ENCODE measurements at places on chromosomes 4 and X.
A peak's percentile ranks its signal among the peaks of the same experiment; 100 is the strongest.

DNA sequence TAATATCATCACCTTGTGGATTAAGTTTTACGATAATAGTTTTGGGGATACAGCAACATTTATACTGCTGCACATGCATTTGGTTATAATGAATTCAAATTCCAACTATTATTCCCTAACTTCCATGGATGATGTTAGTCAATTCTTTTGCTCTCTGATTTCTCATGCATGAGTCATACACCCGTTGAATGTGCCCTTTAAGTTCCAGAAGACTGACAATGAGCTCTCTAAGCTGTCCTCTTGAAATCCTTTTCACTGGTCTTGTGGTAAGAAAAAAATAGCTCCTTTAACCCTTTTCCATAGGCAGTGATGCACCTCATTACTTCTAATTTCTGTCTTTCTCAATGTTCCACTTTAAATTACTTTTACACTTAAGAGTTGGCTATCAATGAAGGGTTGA lies 1095.2 kb upstream of the POU3F4 start:
- no peak for DNase-seq

- DNase-seq, result no peak
Measured at GRCh38 chr4:77376788-77377460, 219.9 kb downstream of the CCNG2 start.

- DNase-seq, result no peak
Measured at GRCh38 chr4:181646864-181647263, 596.3 kb upstream of the TENM3 start.

GRCh38 chr4:108045687-108046024 lies 56.0 kb downstream of the HADH start:
- no peak for DNase-seq

DNA sequence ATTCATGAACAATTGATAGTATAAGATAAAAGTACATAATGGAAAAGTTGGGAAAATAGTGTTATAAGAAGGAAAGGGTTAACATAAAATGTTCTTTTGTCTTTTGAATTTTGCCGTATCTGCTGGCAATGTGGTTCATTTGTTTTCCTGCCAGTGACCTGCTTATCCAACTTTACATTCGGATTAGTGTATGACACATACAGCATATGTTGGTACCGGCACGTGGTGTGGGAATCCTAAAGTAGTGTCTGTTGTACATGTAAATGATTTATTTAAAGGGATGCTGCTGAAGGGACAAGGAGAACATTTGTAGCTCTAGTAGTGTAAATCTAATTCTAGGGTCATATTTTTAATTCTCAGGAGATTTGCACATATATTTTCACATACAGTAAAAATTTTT lies 11.5 kb downstream of the RAB9A start:
- DNase-seq, result no peak

- DNase-seq, result no peak
Measured at GRCh38 chrX:45868425-45868824, 667.7 kb upstream of the DIPK2B start.

GRCh38 chr4:114015444-114015899 lies 36.0 kb upstream of the ARSJ start:
- DNase-seq, result no peak

- no peak for DNase-seq
Measured at GRCh38 chr4:158484173-158484885, 37.4 kb upstream of the RXFP1 start.

DNA sequence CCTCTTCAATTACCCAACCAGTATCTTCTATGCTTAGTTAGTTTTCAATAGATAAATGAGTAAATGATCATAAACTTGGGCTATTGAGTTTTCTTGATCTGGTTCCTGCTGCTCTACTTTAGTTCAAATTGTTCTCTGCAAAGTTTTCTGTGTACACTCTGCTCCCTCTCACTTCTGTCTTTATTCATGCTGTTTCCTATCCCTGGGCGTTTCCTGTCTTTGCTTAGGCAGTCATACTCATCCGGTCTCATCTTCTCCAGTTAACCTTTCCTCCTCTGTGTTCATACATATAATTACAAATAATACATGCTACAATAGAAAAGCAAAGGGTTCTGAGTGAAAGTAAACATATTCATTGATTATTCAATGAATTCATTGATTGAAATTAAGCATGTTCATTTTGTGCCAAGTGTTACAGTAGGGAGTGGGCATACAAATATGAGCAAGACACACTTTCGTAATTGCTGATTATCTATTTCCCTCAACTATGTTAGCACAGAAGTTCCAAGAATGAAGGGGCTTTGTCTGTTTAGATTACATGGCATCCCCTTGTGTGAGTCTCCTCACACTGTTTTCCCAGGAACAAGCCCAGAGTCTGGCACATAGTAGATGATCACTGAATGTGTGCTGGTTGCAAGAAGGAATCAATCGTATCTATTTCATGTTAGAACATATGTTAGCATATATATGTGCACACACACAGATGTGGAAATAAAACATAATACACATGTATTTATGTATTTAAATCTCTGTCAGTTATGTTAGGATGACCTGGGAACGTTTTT lies 1.1 kb downstream of the RAB39B start:
- no peak for DNase-seq

GRCh38 chrX:109441266-109441665 lies 40.6 kb downstream of the GUCY2F start:
- DNase-seq, result no peak

DNA sequence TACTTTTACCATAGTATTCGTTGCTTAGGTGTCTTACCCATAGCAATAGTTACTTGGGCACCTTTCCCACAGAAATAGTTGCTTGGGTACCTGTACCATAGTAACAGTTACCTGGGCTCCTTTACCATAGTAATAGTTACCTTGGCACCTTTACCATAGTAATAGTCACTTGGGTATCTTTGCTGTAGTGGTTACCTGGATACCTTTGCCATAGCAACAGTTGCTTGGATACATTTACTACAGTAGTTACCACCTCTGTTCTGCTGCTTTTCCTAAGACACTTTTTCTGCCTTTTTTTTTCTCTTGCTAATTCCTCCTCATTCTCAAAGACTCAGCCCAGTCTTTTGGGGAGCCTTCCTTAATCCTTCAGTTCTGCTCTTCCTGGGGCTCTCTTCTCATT lies 272.8 kb upstream of the PUDP start:
- no peak for DNase-seq

- DNase-seq, result peak; percentile 36
Measured at GRCh38 chr4:185128272-185129119, 14.6 kb upstream of the SLC25A4 start.

DNA sequence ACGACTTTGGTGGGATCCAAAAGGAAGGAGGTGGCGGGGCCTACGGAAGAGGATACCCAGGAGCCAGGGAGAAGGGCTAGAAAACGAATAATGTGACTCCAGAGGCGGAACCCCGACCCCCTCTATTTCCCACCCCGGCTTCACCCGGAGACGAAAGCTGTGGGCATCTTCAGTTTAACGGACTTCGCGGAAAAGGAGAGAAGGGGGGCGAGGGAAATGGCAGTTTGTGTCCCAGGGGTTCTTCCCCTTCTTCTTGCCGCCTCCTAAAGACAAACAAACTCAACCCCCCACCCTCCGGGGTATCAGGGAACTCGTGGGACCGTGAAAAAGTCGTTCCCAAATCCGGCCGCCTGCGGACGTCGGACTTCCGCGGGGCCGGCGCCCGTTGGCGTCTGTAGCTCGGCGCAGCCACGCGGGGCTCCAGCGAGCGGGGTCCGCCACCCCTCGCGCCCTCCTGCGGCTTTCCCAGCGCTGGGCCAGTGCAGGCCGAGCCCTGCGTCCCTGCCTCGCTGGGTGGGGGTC lies 3.6 kb upstream of the LEF1 start:
- DNase-seq, result peak; percentile 36

DNA sequence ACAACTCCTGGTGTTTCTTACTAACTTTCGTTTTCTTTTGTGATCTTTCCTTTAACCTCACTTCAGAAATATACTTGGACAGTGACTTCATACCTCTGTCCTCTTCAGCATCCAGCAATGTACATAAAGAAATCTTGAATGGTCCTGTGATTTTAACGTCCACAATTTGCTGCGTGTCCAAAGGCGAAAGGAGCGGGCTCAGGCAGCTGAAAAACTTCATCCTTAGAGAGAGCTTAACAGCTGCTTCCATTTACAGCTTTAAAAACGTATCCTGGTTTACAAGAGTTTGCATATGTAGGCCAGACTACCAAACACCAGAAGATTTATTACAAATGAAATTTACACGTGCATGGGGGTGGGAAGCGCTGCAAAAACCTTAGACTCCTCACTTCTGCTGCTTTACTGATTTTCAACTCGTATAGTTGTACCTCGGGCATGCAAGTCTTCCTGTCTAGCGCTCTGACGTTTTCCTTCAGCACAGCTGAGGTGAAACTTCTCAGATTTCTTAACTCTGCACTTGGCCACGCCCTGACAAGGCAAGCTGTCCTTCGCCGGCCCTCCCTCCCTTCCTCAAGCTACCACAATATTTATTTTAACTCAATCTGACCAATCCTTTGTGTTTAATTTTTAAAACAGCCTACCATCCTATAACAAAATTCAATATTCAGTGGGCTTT lies 406.4 kb downstream of the FAM47A start:
- no peak for DNase-seq

GRCh38 chr4:71206763-71207162 lies 132.1 kb upstream of the SLC4A4 start:
- DNase-seq, result no peak

DNA sequence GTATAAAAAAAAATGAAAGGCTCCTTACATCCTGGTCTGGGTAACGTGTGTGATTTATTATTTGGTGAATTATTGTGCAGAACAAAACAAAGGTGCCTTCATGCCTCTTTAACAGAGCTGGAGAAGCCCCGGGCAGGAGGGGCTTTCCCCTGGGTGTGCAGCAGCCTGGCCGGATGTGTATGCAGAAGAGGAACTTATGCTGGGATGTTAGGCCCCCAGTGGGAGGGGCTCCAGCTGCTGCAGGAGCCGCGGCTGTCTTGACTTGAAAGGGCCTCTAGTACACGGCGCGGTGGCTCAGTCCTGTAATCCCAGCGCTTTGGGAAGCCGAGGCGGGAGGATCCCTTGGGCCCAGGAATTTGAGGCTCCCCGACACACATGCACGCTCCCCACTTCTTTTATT lies 16.0 kb downstream of the CCNQ start:
- peak; percentile 62 for DNase-seq

- no peak for DNase-seq
Measured at GRCh38 chr4:158613046-158613445, 58.6 kb downstream of the C4orf46 start.

GRCh38 chr4:3196670-3197359 lies 52.1 kb upstream of the MSANTD1 start:
- no peak for DNase-seq

DNA sequence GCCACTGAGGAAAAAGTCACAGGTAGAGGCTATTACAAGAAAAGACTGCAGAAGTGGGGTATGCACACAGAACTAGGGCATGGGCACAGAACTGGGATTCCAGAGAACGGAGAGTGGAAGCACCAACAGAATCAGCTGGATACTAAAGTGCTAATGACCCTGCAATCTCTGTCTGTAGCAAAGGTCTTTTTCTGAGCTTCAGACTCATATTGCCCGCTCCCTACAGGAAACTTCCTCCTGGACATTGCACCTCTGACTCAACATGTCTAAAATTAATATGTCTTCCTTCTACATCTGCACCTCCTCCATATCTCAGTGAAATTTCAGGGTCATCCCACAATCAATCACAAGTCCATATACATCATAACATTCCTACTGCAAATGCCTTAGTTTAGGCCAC lies 5.3 kb upstream of the CAMK2D start:
- no peak for DNase-seq

- no peak for DNase-seq
Measured at GRCh38 chrX:96407501-96407900, 277.1 kb upstream of the DIAPH2 start.

DNA sequence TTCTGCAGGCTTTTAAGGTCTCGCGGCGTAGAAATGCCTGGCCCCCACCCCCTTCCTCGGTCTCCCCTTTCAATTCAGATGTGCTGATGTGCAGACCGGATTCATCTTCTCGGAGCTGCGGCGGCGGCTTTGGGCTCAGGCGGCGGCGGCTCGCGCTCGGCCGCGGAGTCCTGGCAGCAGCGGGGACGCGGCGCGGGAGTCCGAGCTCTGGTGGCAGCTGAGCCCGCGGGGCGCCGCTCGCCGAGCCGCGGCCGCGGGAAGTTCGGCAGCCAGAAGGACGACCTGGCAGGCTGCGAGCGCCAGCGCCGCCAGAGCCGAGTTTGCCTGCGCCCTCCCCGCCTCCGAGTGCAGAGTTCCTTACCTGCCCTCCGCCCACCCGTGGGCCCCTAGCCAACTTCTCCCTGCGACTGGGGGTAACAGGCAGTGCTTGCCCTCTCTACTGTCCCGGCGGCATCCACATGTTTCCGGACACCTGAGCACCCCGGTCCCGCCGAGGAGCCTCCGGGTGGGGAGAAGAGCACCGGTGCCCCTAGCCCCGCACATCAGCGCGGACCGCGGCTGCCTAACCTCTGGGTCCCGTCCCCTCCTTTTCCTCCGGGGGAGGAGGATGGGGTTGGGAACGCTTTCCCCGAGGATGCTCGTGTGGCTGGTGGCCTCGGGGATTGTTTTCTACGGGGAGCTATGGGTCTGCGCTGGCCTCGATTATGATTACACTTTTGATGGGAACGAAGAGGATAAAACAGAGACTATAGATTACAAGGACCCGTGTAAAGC lies 448 bp downstream of the TLL1 start:
- no peak for DNase-seq

DNA sequence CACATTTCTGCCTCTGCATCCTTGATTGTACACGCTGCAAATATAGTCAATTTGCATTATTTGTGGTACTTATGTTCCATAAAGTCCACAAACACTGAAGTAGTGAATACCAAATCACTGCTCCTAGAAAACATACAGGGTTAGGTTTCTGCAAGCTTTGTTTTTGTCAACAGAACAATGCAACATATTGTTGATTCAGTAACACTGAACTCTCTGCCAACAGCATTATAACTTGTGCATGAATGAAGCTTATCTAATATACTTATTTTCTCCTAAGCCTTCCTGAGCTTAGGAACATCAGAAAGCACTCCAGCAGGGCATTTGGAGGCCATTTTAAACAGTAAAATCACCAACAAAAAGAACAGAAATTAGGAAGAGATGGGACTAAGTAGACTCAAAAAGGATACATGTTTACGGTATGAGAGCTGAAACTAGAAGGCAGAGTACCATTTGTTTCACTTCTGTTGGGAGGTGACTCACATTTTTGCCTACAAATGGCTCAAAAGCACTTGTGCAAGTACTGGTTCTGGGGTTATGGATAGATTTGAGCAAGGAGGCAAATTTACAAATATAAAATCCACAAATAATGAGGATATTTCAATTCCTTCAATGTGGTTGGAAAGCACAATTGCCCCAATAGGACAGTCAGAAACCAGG lies 14.1 kb downstream of the COX18 start:
- no peak for DNase-seq

DNA sequence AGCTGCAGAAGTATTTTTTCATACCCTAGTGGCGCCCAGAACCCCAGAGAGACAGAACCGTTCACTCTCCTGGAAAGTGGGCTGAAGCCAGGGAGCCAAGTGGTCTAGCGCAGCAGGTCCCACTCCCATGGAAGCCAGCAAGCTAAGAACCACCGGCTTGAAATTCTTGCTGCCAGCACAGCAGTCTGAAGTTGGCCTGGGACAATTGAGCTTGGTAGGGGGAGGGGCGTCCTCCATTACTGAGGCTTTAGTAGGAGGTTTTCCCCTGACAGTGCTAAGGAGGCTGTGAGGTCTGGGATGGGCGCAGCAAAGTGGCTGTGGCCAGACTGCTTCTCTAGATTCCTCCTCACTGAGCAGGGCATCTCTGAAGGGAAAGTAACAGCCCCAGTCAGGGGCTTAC lies 84.5 kb upstream of the ATXN3L start:
- no peak for DNase-seq

Measured in activated naive CD4-positive, alpha-beta T cell treated with Interleukin-2 at 50 U/mL for 16 hours (primary cell).